ENCODE measurements at places on chromosomes 4 and X. TPM values are rescaled to one million over a fixed set of nuclear protein-coding genes. Genes with fewer than 3 reads are reported as not detected.

DNA sequence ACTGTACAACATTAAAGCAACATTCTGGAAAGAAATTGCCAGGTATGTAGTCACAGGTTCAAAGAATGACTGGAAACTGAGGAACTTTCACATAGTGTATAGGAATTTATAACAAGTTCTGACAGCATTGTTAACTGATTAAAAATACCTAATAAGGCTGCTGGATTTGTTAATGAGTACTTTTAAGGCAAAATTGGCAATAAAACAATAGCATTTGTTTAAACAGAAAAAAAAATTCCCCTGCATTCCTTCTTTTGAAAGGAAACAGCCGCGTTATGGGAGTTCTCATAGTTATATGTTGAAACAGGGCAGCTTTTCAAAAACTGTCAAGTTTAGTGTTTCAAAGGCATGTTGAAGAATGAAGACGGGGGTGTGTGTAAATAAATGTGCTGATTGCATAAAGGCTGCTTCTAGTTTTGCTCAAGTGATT is 282.5 kb upstream of the FAT1 start:
- DNase-seq = peak; percentile 15

MTNR1A gene
- not detected for total RNA-seq

DNA sequence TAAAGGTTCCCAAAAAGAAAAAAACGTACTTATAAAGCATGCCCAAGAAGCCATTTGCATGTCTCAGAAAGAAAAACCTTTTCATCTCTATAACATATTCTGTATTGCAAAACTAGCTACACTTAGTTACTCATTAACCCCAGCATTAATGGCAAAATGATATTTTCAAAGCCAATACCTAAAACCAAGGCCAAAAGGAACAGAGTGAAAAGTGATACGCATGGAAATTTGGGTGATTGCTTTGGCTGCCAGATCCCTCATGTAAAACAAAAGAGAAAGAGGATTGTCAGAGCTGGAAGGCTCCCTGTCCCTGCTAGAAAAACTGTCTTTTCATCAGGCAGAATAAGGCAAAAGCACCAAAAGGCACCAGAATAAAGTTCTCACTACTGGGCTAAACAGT is 46.8 kb upstream of the RADX start:
- DNase-seq = no peak

DNA sequence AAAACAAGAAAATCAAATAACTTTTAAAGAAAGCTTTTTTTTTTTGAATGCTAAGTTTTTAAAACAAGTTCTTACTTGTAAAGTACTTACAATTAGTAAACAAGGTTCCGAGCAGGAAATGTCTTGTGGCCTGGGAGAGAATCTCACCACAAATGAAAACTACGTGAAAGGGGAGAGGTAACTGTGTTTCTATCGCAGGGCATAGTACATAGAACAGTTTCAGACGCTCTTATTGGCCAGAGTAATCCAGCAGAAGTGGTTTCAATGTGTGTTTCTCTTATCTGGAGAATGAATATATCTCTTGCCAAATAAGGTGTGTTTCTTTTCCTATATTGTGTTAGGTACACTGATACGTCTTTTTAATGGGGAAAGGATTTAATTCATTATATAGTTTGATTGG is at the start of gene PLAC8:
Gene PLAC8 (minus strand): TSS at position 154 of the 400 bp plus-strand sequence. CDS start 6,808 bp downstream, outside the sequence.
- no peak for DNase-seq

DNA sequence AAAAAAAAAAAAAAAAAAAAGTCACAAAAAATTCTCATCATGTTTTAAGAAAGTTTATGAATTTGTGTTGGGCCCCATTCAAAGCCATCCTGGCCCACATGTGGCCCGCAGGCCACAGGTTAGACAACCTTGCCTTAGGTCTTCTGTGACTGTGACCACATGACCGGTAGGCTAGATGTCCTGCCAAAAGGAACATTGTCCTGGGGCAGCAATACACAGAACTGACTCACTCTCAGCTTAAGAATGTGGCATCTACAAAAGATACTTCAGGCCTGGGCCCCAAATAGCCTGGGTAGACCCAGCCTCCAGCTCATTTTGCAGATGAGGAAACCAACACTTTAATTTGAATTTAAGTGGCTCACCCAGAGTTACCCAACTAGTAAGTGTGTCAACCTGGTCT is 10.0 kb downstream of the AWAT2 start:
- DNase-seq = peak; percentile 43

- DNase-seq = no peak
These were observed 22.4 kb downstream of the SAT1 start for GRCh38 chrX:23805389-23805788.

- DNase-seq = peak; percentile 88
These were observed 3.2 kb downstream of the EFNB1 start for GRCh38 chrX:68832101-68832416.

- no peak for DNase-seq
These were observed 897.7 kb upstream of the EPHA5 start for GRCh38 chr4:66568001-66568400.

DNA sequence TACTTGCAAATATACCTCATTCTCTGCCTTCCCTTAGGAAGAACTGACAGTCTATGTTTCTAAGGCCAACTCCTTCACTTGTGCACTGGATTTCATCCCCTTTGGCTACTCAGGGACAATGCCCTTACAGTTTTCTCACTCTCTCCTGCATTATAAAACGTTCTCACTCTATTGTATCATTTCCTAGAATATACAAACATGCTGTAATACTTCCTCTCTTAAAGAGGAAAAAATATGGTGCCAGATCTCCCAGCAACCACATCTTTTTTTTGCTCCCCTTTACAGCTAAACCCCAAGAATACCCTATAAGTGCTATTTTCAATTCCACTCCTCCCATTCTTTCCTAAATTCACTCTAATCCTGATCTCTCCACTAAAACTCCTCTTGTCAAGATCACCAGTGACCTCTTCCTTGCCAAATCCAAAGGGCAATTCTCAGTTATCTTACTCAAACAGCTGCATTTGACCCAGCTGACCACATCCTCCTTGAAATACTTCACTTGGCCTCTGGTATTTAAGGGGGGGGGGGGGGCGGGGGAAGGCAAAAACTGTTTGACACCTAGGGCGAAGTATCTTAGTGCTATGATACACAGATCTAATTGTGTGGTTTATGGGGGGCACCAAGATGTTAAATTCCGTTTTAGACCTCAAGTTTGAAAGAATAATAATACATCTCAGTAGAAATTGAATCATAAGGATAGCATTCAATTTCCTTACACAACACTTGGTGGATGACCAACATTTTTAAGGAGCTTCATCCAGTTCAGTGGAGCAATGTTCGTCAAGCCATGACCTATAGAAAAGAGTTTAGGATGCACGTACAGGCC is 1.6 kb downstream of the RCHY1 start:
- DNase-seq = peak; percentile 63

DNA sequence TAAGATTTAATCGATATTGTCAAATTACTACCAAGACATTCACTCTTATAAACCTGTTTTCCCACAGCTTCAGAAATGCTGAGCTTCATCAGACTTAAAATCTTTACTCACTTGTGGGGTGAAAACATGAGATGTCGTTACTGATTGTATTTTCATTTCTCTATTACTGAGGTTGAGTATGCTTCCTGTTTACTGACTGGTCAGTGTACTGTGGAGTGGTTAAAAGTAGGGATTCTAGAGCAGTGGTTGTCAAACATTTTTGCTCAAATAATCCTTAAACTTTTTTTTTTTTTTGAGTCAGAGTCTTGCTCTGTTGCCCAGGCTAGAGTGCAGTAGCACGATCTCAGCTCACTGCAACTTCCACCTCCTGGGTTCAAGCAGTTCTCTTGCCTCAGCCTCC is 50.3 kb downstream of the NSUN7 start:
- no peak for DNase-seq

GRCh38 chr4:74339501-74339900 is 25.4 kb upstream of the EREG start:
- DNase-seq = no peak

GRCh38 chr4:119284876-119285780 is 36.8 kb downstream of the FABP2 start:
- peak; percentile 44 for DNase-seq

REELD1 gene
- not detected for total RNA-seq

GRCh38 chr4:71009086-71009485 is 15.6 kb downstream of the DCK start:
- DNase-seq = peak; percentile 74

GRCh38 chrX:40058719-40059118 is 39.0 kb downstream of the BCOR start:
- no peak for DNase-seq

C4orf36 gene
- total RNA-seq = not detected

GRCh38 chrX:153468008-153468580 is 2.3 kb downstream of the HAUS7 start:
- no peak for DNase-seq

MSN gene
- 286 TPM for total RNA-seq

GLRA3 gene
- total RNA-seq = not detected

ART3 gene
- total RNA-seq = not detected

DNA sequence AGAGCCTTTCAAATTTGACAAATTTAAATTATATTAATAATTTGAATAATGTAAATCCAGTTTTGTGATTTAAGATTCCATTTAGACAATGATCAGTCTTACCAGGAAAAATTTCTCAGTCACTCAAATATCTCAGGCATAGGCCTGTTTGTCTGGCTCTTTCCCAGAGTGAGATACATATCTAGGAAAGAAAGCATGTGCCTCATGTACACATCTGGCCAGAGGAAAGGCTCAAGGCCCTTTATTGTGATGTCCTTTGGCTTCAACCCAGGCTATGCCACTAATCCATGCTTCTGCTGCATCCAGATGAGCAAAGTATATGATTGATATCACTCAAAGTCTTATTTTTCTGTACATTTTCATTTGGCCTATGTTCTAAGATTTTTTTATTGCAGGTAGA is 473.3 kb upstream of the ADGRL3 start:
- no peak for DNase-seq

DNA sequence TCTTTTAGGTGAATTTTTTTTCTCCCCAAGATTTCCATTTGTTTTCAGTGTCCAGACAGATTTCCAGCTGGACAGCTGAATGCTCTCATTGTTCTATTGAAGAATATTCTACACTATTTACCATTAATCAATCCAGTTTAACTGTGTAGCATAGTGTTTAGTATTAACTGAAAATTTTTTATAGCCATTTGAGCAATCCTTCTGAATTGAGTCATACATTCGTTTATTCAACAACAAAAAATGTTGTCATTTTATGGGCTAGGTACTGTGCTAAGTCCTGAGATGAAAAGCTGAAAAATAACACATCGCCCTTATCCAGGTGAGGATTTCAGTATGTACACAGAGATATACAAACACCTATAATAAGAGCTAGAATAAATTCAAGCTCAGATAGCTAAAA is 223.3 kb downstream of the COL25A1 start:
- peak; percentile 58 for DNase-seq

- no peak for DNase-seq
These were observed 120.2 kb upstream of the NDST4 start for GRCh38 chr4:115233600-115233999.

DNA sequence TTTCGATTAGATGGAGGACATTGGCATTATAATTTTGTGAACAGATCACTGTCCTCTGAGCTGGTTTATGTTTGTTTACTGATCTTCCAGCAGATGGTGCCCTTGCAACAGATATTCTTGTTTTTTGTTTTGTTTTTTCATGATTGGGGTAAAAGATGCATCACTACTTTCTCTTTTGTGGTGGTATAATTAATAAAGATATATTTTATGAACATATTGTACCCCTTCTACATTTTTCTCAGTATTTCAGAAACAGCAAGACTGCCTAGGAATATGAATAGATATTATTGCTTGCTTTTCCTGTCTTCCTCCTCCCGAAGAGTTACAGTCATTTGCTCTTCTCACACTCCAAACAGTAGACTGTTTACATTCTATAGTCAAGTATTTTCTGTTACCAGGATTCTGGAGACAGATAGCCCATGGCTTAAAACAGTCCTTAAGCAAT is 905.2 kb downstream of the TRAM1L1 start:
- DNase-seq = peak; percentile 20

- DNase-seq = peak; percentile 39
These were observed 166.3 kb downstream of the FNIP2 start for GRCh38 chr4:158934996-158935669.

DNA sequence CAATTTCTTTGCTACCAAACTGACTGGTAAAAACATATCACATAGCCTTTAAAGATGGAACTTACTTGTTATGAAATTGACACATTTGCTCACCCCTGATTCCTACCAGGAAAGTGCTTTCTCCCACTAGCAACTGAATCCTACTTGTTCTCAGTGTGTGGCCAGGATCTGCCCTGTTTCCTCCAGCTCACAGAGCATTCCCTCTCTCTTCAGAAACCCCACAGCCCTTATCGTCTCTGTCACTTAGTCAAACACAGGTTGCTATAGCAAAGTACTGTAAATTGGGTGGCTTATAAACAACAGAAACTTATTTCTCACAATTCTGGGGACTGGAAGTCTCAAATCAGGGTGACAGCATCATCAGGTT is 265.2 kb upstream of the BOD1L1 start:
- DNase-seq = peak; percentile 78

DNA sequence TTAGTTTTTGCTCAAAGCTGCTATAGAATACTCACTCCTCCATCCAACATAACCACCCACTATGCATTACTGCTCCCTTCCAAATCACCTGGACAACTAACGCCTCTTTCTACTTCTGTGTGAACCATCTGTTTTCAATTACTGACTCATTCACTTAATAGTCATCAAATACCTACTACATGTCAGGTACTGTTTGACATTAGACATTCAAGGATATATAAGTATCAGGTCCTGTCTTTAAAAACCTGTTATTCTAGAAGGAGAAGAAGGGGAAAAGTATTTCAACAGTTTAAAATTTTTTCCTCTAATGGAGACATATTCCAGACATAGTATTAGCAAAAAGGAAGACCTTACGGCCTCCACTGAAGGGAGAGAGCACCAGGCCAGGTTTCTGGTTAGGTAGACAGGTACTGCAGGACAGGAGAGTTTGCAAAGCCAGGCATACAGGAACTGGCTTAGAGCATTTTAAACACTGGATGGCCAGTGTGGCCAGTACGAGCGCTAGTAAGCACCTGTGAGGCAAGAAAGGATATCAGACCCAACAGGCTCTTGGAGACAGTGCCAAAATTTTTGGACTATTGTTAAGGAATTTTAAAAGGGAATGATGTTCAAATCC is 39.0 kb downstream of the SH3RF1 start:
- no peak for DNase-seq

- no peak for DNase-seq
These were observed 139.3 kb upstream of the MXRA5 start for GRCh38 chrX:3485727-3486126.

IL2RG gene
- not detected for total RNA-seq

DNA sequence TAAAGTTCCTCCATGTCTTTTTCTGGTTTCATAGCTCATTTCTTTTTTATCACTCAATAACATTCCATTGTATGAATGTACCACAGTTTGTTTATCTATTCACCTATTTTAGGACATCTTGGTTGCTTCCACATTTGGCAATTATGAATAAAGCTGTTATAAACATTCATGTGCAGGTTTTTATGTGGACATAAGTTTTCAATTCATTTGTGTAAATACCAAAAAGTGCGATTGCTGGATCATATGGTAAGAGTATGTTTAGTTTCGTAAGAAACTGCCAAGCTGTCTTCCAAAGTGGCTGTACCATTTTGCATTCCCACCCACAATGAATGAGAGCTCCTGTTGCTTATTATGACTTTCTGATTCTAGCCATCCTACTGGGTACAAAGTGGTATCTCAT is 36.3 kb upstream of the ZFX start:
- DNase-seq = peak; percentile 7

GRCh38 chr4:137804906-137805495 is 272.7 kb upstream of the PCDH18 start:
- no peak for DNase-seq

- peak; percentile 93 for DNase-seq
These were observed 31.4 kb upstream of the RELL1 start for GRCh38 chr4:37717576-37717975.

GRCh38 chr4:1603413-1604135 is 80.5 kb downstream of the FAM53A start:
- no peak for DNase-seq

GRCh38 chr4:85717351-85717750 is 242.4 kb downstream of the ARHGAP24 start:
- peak; percentile 45 for DNase-seq
